Activated T-helper 1 cell treated with anti-CD3 and anti-CD28 coated beads, Interleukin-2, amount 50 U/mL, for 16 hours (primary cell): ENCODE measurements at places on chromosomes 11 and 22.

DNA sequence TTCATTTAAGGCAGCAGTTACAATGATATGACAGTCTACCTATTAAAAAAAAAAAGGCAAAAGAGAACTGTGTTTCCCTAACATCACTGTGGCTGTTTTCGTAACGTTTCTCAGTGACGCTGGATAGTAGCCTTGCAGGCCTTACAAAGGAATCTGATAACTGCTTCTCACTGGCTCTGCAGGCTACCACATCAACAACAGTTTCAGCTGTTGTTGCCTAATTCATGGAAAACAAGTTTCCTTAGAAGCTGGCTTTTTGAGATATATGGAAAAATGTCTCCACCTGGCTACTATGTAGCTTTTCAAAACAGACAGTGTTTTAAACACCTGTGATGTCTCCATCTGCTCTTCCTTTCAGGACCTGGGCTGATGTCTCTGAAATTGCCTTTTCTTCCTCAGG is 3.8 kb downstream of the OR51V1 start:
- no peak for DNase-seq

DNA sequence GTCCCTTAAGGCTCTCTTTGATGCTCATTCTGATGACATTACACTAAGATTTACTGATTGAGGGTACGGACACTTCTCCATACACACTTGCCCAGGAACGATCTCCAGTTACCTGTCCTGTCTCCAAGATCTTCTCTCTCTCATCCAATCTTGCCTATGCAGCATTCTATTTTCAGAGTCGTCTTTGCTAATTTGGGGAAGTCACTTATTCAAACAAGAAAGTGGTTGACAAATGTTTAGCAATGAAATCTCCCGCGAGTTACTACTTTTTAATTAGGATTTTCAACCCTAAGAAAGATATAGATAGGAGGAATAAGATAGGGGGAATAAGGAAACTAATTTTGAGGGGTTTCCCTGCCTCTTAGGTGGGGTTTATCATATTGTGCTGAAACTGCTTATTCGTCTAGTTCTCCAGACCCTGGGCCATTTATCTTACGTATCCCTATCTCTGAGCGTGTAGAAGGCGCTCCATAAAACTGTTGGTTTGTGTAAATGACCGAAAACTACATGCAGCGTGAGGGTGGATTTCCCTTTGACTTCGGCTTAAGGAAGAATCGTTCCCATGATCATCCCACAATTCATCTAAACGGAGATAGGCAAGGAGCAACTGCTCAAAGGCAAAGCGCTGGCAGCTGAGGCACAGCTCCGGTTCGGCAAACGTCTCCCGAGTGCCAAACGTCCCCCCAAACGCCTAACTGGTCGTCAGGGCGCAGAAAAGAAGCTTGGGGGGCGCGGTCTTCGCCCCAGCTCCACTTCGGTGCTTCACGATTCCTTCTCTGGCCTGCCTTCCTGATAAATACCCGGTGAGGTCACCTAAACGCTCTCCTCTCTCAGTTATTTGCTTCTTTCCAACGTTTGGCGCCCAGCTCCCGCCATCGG is 804 bp downstream of the APIP start:
- no peak for DNase-seq

GRCh38 chr11:27391331-27392015 is 28.5 kb upstream of the CCDC34 start:
- DNase-seq, result no peak

- DNase-seq, result no peak
These were observed 121.1 kb downstream of the NXPE2 start for GRCh38 chr11:114799476-114799875.

DNA sequence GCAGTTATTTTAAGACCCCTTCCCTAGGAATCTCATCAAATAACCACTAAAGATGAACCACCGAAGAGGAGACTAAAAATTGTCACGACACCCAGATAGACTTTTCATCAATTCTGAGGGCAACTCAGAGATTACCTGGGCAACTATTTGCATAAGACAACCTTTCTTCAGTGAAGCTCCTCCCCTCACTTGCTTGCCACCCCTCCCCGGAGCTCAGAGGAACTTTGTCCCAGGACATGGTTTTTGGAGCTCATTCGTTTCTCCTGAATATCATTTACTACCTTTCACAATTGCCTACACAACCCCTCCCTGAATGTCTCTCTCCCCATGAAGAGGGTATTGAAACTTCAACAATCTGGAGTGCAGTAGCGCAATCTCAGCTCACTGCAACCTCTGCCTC is 3.9 kb downstream of the AGBL2 start:
- DNase-seq, result no peak

DNA sequence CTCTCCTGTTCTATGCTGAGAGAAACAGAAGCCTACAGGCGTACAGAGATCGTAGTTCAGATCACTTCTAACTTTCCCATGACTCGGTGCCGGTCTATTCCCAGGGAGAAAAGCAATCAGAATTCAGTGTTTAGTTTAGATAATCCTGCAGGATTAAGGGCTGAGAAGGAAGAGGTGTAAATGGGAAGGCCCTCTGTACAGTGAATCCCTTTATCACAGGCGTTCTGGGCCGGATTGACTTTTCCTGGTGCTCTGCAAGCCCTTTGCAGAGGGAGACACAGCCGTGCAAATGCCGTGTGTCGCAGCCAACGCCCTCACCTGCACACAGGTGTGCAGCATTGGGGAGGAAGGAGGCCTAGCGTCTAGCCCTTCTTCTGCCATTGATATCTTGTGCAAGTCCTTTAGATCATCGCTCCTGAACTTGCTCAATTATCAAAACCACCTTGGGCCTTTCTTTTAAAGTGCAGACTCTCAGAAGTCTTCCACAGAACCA is 90.6 kb downstream of the DSCAML1 start:
- no peak for DNase-seq

DNA sequence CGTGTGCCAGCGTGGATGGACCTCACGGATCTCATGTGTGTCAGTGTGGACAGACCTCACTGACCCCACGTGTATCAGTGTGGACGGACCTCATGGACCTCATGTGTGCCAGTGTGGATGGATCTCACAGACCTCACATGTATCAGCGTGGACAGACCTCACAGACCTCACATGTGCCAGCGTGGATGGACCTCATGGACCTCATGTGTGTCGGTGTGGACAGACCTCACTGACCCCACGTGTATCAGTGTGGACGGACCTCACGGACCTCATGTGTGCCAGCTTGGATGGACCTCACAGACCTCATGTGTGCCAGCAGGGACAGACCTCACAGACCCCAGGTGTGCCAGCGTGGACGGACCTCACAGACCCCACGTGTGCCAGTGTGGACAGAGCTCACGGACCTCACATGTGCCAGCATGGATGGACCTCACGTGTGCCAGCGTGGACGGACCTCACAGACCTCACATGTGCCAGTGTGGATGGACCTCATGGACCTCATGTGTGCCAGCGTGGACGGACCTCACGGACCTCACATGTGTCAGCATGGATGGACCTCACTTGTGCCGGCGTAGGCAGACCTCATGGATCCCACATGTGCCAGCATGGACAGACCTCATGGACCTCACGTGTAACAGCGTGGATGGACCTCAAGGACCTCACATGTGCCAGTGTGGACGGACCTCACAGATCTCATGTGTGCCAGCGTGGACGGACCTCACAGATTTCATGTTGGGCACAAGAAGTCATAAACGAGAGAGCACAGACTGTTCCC is 18.2 kb downstream of the TTLL8 start:
- DNase-seq, result no peak
